ENCODE measurements at places on chromosomes 4 and X. TPM values are rescaled to one million over a fixed set of nuclear protein-coding genes. Genes with fewer than 3 reads are reported as not detected.

The ODAPH gene
- not detected for polyA plus RNA-seq

The SLITRK4 gene
- 13.7 TPM for polyA plus RNA-seq

GRCh38 chrX:56099271-56099670 is 132.9 kb upstream of the KLF8 start:
- H3K4me1 ChIP-seq = no peaks in the 10 kb centered on the region
- H3K36me3 ChIP-seq = no peaks in the 10 kb centered on the region
- H3K4me3 ChIP-seq = no peak overlapping the region
- H3K27me3 ChIP-seq = no peaks in the 10 kb centered on the region
- DNase-seq = no peak

GRCh38 chrX:156004256-156004655 is 6.8 kb downstream of the IL9R start:
- H3K4me1 ChIP-seq = no peaks in the 10 kb centered on the region
- no peaks in the 10 kb centered on the region for H3K36me3 ChIP-seq
- no peak overlapping the region for H3K4me3 ChIP-seq
- DNase-seq = no peak
- H3K27ac ChIP-seq = no peak overlapping the region
- H3K27me3 ChIP-seq = no peaks in the 10 kb centered on the region

GRCh38 chrX:5250106-5250505 is 978.6 kb downstream of the NLGN4X start:
- no peaks in the 10 kb centered on the region for H3K4me1 ChIP-seq
- H3K27ac ChIP-seq = no peak overlapping the region
- no peak for DNase-seq
- H3K4me3 ChIP-seq = no peak overlapping the region
- no peaks in the 10 kb centered on the region for H3K27me3 ChIP-seq
- H3K36me3 ChIP-seq = no peaks in the 10 kb centered on the region

Measured in large intestine (tissue), 12 donors.